T47D (cell line): ENCODE measurements at places on chromosomes 5 and 9.

- no peak for DNase-seq
Measured at GRCh38 chr5:56170557-56170956, 62.6 kb downstream of the ANKRD55 start.

DNA sequence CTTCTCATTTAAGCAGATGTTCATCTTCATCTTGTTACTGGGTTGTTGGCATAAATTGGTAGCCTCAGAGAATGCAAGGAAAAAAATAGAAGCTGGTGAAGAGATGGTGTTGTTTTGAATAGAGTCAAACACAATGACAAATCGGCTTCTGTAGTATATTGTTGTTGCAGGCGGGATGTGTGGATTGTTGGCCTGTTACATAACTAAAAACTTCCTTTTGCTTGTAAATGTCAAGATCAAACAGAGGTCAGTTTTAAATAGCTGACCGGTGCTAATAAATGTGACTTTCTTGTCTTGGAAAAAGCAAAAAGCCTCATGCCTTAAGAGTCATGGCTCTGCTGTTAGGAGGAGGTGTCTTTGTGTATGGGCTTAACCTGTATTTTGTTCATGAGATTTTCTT, 59.2 kb downstream of the CCDC192 start:
- no peak for DNase-seq

GRCh38 chr9:27183701-27184100, 74.7 kb downstream of the TEK start:
- DNase-seq, result no peak

DNA sequence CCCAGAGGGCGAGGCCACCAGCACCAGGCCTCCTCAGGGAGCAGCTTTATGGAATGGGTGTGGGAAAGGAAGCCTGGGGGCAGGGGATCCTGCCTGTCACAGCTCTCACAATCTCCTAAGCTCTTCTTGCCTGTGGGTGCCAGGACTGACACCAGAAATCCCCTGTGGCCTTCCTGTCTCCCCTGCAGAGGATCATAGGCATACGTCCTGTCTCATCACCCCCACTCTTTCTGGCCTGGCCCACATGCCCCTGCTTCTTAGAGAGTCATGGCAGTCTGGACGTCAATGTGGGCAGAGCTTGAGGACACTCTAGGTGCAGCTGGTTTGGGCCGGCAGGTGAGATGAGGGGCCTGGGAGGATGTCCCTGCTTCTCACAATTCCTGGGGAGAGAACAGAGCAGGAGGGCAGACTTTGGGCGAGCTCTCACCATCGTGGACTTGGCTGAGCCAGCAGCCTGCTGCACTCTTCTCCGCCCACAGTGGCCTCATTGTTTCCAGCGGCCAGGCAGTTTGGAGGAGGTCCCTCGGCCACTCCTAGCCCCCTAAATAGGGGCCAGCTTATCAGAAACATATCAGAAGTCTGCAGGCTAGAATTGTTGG, 67.3 kb upstream of the ZFR start:
- no peak for DNase-seq

DNA sequence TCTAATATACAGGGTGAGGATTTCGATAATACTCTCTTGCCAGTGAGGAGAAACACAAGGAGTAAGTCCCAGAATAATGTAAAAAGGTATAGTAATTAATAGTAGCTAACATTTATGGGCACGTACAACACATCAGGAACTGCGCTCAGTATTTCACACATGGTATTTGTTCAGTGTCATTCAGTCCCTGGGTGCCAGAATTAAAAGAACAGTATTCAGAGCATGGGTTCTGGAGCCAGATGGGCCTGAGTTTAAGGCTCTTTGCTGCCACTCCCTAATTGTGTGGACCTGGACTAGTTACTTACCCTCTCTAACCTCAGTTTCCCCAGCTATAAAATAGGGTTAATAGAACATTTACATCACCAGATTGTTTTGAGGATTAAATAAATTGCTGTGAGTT, 16.3 kb downstream of the OSTF1 start:
- DNase-seq, result no peak
